Bronchial epithelial cell (primary cell): ENCODE measurements at places on chromosomes 2 and 18.

DNA sequence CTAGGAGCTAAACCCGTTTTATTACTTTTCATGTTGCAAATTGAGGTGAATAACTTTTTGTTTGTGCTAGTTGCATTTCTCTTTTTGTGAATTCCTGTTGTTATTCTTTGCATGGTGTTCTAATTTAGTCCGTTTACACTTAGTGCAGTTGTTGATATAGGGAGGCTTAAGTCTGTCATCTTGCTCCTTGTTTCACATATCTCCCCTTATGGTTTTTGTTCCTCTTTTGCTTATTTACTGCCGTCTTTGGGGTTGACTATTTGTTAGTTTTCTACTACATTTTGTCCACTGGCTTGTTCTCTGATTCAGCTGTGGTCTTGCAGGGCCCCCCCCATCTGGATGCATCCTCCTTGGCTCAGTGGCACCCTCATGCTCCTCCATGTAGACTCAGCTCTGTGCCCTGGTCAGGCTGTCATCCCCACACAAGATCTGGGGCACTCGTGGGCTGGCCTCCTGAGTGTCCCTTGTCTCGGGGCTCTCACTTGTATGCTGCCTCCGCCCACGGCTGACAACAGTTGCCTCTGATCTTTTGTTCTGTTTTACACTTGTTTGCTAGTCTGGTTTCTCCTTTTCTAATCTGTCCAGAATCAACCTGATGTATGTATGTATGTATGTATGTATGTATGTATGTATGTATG lies 42.9 kb upstream of the ASB1 start:
- DNase-seq = no peak

- DNase-seq = no peak
Observed at GRCh38 chr18:48337053-48337452, 72.1 kb downstream of the ZBTB7C start.

- DNase-seq = peak; percentile 64
Observed at GRCh38 chr18:35497027-35497369, 762 bp downstream of the INO80C start.

- DNase-seq = peak; percentile 39
Observed at GRCh38 chr2:105919826-105920225, 175.1 kb downstream of the NCK2 start.
